Stimulated activated CD4-positive, alpha-beta T cell treated with anti-CD3 and anti-CD28 coated beads, Interleukin-4, amount 100 ng/mL, for 48 hours (primary cell): ENCODE measurements at places on chromosomes 6 and 20.

DNA sequence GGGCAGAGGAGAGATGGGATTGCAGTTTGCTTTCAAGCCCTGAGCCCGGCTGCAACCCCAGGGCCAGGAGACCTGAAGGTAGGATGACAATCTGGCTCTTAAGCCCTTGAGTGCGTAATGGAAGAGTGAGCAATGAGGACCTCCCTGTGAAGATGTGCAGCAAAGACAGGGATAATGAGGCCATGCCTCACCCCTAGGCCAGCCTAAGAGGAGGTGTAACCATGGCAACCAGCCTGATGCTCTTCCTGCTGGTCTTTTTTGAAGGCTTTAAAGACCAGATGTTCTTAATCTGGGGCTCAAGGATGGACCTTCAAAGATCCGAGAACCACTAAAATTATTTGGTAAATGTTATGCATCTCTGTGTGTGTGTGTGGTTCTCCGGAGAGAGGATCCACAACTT, 8.2 kb downstream of the ARHGAP40 start:
- DNase-seq, result no peak

DNA sequence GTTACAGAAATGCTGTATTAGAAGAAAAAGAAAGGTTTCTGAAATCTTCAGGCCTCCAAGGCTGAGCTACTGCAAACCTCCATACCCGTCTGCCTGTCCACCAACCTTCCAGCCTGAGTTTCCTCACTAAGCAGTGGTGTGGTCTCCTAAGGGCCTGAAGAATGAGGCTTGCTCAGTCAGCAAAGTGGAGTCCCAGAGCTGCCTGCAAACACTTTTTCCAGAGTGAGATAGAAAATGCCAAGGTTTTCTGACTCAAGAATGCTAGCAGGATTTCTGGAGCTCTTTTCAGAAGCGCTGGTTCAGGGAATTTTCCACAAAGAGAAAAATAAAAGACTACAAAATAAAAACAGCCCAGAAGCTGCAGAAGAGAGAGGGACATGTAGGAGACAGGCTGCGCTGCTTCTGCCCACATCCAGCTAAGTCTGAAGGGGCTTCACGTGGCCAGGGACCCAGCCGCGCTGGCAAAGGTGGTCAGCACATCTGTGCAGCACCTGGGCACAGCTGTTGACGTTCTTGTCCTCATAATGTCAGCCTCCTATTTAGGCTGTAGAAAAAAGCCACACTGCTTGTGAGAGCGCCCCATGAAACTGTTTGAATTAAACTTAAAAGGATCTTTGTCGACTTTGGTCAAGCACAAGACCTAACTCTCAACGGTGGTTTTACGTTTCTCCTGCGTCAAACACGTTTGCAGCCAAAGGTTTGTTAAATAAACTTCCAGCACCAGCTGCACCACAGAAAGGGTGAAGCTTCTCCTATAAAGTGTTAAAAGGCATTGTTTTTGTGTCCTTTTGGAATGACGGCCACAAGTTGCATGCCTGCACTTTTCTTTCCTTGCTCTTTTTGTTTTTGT, 209.0 kb downstream of the THBS2 start:
- DNase-seq, result no peak

DNA sequence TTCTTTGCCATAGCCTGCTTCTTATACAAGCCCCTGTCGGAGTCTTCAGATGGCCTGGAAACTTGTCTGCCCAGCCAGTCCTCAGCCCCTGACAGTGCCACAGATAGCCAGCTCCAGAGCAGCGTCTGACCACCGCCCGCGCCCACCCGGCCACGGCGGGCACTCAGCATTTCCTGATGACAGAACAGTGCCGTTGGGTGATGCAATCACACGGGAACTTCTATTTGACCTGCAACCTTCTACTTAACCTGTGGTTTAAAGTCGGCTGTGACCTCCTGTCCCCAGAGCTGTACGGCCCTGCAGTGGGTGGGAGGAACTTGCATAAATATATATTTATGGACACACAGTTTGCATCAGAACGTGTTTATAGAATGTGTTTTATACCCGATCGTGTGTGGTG, 29.5 kb downstream of the SLCO4A1 start:
- no peak for DNase-seq

GRCh38 chr6:87103977-87104601, 9.2 kb upstream of the CGA start:
- no peak for DNase-seq

- DNase-seq, result no peak
Measured at GRCh38 chr20:57628047-57628961, 8.1 kb upstream of the ZBP1 start.

- no peak for DNase-seq
Measured at GRCh38 chr20:9218531-9218961, 149.7 kb downstream of the PLCB4 start.

- no peak for DNase-seq
Measured at GRCh38 chr6:139126931-139127330, 7.9 kb upstream of the HECA start.

DNA sequence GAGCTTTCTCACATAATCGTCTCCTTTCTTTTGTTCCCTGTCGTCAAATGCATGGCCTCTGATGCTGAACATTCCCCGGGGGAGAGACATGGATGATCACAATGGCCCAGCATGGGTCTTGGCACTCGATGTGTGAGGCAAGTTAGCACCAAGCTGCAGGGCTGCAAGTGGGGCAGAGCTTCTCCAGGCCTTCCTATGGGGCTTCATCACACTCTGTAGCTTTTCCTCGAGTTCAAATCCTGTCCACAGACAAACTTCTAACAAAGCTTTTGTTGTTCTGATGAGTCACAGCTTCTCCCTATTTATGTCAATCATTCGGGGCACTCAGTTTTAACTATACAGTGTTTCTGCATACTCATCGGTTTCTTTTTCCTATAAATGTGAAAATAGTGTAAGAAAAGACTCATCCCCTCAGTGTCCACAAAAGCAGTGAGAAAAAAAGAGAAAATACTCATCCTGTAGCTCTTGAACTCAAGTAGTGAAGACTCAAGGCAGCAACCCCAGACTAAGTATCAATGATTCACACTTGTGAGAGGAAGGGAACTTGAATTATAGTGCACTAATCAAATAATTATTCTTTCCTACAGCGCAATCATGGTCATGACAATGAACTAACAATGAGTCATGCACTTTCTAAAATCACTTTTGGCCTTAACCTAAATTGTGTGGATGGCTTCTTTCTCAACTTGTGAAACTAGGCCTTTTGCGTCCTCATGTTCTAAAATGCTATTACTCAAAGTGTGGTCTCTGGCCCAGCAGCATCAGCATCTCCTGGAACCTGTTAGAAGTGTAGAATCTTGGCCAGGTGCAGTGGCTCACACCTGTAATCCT, 68.4 kb upstream of the NOX3 start:
- no peak for DNase-seq

DNA sequence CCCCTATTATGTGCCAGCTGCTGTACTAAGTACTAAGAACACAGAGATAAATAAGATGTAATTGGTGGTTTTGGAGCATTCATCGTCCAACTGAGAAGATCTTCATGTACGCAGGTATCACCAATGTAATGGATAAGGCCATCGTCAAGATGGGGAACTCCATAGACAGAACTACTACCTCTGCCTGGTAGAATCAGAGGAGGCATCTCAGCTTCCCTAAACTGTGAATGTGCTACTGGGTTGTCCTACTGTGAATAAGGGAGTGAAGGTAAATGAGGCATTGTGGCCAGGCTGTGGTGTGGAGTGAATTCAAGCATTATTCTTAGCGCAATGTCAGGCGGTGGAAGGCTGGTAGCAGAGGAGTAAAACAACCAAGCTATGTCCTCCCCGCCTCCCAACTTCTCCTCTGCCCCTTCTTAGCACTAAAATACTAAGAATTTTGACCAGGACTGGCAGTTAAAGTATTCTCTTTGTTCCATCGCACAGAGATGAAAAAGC, 68.2 kb downstream of the TBC1D7 start:
- DNase-seq, result no peak

DNA sequence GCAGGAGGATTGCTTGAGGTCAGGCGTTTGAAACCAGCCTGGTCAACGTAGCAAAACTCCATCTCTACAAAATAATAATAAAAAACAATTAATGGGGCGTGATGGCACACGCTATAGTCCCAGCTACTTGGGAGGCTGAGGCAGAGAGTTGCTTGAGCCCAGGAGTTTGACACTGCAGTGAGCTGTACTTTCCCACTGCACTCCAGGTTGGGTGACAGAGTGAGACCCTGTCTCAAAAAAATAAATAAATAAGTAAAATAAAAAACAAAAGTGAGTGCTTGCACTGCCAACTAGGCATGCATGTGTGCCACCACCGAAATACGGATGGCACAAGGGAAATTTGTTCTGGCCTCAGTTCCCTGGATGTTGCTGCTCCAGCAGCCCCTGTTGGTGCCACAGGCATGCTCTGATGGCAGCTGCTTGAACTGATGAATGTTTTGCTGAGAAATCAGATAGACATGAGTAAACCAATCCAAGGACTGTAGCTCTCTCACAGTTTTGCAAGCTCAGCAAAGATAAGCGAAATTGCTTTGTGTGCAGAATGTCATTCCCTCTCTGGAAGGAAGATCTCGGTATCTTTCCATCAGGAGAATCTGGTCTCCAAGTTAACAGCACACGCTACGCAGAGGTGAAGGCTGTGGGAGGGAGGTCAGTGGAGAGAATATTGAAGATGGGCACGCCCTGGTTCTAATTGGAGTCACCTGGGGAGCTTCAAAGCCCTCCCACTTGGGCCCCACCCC, 188.0 kb upstream of the SLC24A3 start:
- DNase-seq, result no peak

DNA sequence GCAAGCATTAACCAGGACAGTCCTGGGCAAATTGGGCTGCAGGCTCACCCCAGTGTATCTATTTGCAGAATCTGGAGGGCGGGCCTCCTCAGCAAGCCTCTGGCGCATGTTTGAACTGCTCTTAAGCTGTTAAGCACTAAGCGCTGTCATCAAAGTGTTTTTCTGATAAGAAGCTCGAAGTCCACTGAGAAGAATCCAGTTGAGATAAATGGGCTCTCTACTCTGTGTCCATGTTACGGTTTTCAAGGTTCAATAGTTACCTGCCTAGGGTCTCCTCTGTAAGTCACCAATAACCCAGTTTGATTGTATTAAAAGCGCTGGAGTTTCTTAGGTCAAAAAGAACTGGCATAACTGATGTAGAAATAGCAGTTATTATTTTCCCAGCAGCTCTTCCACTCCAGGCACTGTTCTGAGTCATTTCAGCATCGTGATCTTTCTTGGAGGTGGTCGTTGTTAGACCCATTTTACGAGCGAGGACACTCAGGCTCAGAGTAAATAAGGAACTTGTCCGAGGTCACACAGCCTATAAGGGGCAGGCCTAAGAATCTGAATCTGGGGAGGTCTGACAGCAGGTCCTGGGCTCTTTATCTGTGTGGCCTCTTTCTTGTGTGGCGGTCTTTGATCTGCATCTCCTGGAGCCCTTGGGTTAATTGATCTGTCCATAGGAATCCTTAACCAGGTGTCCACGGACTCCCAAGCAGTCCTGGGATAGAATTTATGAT, 207.4 kb upstream of the ZNF217 start:
- DNase-seq, result no peak

- no peak for DNase-seq
Measured at GRCh38 chr6:50791900-50792508, 26.7 kb upstream of the TFAP2B start.

DNA sequence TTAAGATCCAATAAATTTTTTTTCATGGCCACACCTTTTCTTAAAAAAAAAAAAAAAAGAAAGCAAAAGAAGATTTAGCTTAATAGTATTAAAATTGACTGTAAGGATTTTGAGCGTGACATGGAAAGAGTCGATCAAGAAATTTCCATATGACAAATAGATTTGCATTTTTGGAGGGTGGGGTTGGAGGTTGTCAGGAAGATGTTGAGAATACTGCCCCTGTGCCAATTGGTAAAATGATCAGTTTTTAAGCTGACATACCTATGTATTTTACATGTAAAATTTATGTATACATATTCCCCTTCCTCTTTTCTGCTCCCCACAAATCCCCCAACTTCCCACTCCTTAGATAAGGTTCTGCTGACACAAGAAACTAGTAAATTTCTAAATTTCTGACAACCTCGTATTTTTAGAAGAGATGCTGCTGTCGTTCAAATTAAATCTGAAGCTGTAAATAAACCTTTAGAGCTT, 520.9 kb downstream of the CD83 start:
- no peak for DNase-seq

- DNase-seq, result no peak
Measured at GRCh38 chr6:1519597-1519996, 90.1 kb upstream of the FOXC1 start.

DNA sequence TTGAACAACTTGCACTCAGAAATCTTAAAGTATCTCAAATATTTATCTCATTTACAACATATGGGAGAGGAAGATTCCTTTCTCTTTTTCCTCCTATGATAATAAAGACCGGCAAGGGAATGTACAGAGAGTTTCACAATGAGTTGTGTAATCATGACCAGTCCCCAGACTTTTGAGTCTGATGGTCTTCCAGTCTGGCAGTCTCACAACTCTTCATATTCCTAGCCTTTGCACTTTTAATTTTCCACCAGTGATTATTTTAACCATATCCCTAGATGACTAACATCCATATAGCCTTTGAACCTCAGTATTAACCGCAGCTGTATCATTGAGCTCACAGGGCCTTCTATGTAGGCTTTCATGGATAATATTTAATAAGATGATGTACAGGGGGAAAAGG, 278.5 kb downstream of the KHDC1L start:
- DNase-seq, result no peak

DNA sequence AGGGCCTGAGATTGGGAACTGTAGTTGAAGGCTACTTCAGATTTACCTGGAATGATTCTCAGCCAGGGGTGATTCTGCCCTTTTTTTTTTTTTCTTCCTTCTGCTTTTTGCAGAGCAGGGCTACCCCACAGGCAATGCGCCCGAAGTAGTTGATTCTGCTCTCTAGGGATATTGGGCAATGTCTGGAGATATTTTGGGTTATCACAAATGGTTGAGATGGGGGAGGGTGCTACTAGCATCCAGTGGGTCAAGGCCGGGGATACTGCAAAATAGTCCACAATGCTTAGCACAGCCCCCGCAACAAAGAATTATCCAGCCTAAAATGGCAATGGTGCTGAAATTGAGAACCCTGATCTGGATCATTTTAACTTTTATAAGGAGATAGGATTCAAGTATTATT, 71.2 kb upstream of the ZMYND8 start:
- no peak for DNase-seq

DNA sequence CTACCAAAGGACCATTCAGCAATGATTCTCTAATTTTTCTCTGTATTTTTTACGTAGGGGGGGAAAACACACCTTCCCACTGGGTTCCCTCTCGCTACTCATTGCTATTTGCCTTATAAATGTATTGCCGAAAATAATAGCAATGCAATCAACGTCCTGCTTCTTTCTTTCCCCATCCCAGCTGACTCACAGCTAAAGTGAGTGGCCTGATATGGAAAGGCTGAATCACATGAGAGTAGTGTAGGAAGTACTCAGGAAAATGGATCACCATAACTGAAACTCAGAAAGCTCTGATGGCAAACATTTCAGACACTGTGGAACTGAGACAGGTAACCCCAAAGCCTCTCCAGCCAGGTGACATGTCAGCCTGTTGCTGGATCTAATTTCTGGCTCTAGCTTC, 49.3 kb upstream of the SRPK1 start:
- no peak for DNase-seq

GRCh38 chr20:53859684-53860083, 210.7 kb downstream of the BCAS1 start:
- DNase-seq, result no peak

- DNase-seq, result peak; percentile 25
Measured at GRCh38 chr6:42960243-42961019, at the start of gene GNMT. Gene GNMT, plus strand, starts transcription at chr6:42960754. Its CDS starts 14 bp downstream, at chr6:42960768.

GRCh38 chr6:16712255-16712930, 48.9 kb downstream of the ATXN1 start:
- no peak for DNase-seq
